NCI-H748 treated with DMSO at 0.1 percent for 48 hours (cell line): ENCODE measurements at places on chromosomes 5 and 9.
A peak's percentile ranks its signal among the peaks of the same experiment; 100 is the strongest.

GRCh38 chr5:153777681-153778581 is 260.8 kb downstream of the FAM114A2 start:
- peak; percentile 49 for DNase-seq

GRCh38 chr9:35574578-35575122 is 30.4 kb upstream of the TESK1 start:
- DNase-seq = no peak

- DNase-seq = no peak
These were observed 98.6 kb downstream of the SPOCK1 start for GRCh38 chr5:137400571-137400970.

DNA sequence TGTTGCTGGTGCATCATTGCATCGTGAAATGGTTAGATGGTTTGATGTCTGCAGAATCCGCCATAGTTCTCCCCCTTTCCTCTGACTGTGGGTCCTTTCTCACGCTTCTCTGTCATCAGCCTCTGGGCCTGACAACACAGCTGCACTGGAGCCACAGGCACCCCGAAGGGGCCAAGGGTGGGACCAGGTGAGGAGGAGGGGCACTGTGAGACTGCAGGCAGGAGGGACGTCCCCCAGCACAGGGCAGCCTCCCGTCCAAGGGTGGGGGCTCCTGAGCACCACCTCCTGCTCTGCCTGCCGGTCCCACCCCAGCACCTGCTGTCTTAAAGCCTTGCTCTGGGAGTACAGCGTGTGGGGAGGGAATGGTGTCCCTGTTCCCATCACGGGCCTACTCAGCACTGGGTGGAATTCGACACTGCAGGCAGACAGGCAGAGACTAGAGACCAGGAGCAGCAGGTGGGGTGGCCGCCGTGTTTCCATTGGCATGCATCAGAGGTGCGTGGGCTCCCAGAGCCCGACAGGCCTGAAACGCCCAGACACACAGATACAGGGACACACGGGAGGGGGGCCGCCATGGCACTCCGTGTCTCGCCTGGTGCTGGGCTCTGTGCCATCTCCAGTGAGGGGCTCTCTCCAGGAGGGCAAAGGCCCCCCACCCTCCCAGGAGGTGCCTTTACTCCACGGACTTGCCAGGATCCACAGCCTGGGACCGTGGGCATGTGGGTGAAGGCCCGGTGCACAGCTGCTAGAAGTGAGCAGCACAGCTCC is 15.0 kb downstream of the CACNA1B start:
- no peak for DNase-seq

- no peak for DNase-seq
These were observed 111.8 kb downstream of the EFNA5 start for GRCh38 chr5:107558823-107559375.

DNA sequence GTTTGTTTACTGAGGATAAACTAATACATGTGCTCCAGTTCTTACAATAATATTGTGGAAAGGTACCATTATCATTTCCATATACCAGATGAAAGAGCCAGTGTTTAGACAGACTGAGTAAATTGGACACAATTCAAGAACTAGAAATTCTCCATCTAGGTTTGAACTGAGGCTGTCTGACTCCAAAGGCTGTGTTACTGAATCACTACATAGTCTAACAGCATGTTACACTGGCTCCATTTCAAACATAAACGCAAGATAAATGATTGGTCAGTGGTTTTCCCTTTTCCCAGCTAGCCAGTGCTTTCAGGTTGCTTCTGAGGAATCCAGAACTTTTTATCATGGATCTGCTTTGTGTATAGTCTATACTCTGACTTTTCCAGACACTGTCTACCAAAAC is 8.1 kb downstream of the SPDL1 start:
- no peak for DNase-seq

- no peak for DNase-seq
These were observed 39.3 kb downstream of the UBE2D2 start for GRCh38 chr5:139600336-139600949.

- DNase-seq = no peak
These were observed 233.0 kb downstream of the CD180 start for GRCh38 chr5:66963559-66963971.

- DNase-seq = no peak
These were observed 654.3 kb downstream of the ANXA1 start for GRCh38 chr9:73805853-73806458.

DNA sequence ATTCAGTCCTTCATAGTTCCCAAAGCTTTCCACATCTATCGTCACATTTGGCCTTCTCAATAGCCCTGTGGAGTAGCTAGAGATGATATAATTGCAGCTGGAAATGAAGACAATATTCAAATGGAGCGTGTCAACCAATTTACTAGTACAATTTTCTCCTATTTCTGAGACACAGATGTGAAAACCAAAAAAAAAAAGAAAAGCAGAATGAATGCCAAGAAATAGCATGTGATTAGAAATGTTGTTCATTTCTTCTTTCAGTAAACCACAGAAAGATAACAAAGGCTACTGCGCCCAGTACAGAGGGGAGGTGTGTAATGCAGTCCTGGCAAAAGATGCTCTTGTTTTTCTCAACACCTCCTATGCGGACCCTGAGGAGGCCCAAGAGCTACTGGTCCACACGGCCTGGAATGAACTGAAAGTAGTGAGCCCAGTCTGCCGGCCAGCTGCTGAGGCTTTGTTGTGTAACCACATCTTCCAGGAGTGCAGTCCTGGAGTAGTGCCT is 99.0 kb downstream of the MUSK start:
- DNase-seq = no peak

GRCh38 chr9:71121275-71122021 is at the start of gene TRPM3:
Gene TRPM3 (minus strand): TSS chr9:71121621. CDS start chr9:71121354, 267 bp downstream.
- no peak for DNase-seq

- no peak for DNase-seq
These were observed 63.3 kb upstream of the RUSC2 start for GRCh38 chr9:35426627-35427026.

GRCh38 chr9:125561509-125562148 is 145.4 kb downstream of the MAPKAP1 start:
- no peak for DNase-seq

GRCh38 chr5:73030995-73031394 is 75.2 kb downstream of the FCHO2 start:
- no peak for DNase-seq

GRCh38 chr5:76766746-76767145 is 50.8 kb downstream of the F2R start:
- no peak for DNase-seq

DNA sequence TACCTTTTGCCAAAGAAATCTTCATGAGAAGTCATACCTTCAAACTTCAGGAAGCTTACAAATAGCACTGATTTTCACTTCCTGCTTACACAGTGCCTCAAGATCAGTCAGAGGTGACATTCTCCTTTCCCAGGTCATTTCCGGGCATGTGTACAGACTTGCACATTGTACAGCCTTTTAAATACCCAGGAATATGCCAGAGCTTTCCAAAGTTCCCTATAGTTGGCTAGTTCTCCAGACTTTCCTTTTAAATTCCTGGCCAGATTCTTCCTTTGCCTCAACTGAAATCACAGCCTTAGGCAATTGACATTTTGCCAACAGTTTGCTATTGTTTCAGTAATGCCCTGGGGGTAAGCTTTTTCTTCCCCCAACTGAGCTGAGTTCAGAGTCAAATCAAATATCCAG is 47.2 kb downstream of the RFX3 start:
- DNase-seq = no peak

GRCh38 chr9:86948074-86948929 is 996 bp upstream of the GAS1 start:
- DNase-seq = peak; percentile 46

DNA sequence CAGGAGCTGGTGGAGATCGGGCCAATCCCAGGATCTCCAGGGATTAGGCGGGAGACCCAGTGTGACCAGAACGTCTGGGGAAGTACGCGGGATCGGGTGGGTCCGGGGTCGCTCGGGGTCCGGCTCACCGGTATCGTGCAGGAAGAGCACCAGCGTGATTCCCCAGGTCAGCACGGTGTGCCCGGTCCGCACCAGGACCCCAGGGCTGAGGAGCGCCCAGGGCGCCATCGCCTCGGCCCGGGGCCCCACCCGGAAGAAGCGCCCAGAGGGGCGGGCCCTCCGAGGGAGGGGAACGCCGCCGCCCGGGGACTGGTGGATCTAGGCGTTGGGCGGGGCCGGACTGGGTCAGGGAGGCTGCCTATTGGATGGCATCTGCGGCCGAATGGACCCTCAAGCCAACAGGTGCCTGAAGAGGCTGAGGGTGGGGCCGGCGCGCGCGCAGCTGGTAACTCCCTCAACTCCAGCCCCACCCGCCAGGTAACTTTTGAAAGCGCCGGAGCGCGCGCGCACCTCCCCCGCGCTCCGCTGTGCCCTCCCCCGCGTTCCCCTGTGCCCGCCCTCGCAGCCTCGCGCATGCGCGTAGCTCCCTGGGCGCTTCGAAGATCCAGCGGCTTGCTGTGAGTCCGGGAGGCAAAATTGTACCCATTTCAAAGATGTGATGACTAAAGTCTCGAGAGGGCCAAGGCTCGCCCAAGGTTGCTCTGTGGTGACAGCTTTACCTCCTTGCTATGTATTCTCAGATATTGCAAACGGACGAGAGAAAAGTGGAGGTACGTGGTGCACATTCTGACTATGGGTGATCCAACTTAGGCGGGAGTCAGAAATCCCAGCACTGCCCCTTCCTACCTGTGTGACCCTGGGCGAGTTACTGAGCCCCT is at the start of gene ZDHHC12:
Gene ZDHHC12 (minus strand): TSS at position 262 of the 878 bp plus-strand sequence. CDS start 34 bp downstream, at position 228.
- DNase-seq = peak; percentile 96

GRCh38 chr9:90631964-90632363 is 10.7 kb downstream of the DIRAS2 start:
- DNase-seq = no peak

- no peak for DNase-seq
These were observed 124.9 kb downstream of the IRX2 start for GRCh38 chr5:2626572-2626971.

DNA sequence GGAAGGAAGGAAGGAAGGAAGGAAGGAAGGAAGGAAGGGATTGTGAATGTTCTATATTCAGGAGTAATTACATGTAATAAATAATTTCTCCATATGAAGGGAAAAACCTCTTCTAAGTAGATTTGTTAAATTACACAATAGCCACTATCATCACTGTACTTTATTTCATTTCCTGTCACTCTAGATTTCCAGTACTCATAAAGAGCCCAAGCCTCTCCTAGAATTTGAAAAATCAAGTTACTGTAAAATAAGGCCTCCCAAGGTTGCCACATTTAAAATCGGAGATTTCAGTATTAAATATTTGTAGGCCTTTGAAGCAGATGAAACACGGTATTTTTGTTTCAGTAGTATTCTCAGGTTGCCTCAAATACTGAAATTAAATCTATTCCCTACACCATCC is 499.0 kb downstream of the CDH10 start:
- no peak for DNase-seq

DNA sequence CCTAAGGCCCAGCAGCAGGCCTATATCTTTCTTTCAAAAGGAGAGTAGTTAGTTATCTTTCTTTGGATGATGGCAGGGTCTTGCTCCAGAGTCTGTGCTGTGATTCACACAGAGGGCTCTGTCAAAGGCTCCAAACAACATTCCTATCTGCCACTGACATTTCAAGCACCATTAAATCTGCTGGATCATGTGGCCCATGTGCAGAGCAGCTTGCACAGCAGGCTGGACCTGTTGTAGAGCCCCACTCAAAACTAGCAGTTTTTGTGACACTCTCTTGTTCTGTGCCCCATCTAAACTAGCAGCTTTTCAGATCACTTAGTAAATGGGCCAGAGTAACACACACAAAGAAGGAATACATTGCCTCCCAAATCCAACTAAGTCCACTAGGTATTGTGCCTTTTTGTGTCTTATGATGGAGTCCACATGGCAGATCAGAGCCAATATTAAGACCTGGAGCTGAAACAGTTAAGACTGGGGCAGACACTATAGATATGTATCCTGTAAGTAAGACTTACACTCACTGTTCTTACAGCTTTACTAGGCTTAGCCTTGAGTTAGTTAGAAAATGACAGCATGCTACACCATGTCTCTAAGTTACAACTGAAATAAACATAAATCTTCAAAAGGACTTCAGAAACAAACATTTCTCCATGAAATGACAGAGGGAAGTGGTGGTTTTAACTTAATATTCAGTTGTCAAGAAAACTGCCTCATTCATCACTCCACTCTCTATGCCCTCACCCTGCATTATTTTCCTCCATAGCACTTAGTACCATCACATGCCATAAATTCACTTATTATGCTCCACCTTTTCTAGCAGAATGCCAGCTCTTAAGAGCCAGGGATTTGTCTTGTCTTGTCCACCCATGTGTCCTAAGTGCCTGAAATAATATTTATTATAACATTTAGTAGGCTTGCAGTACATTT is 400.9 kb downstream of the RAB3C start:
- no peak for DNase-seq

DNA sequence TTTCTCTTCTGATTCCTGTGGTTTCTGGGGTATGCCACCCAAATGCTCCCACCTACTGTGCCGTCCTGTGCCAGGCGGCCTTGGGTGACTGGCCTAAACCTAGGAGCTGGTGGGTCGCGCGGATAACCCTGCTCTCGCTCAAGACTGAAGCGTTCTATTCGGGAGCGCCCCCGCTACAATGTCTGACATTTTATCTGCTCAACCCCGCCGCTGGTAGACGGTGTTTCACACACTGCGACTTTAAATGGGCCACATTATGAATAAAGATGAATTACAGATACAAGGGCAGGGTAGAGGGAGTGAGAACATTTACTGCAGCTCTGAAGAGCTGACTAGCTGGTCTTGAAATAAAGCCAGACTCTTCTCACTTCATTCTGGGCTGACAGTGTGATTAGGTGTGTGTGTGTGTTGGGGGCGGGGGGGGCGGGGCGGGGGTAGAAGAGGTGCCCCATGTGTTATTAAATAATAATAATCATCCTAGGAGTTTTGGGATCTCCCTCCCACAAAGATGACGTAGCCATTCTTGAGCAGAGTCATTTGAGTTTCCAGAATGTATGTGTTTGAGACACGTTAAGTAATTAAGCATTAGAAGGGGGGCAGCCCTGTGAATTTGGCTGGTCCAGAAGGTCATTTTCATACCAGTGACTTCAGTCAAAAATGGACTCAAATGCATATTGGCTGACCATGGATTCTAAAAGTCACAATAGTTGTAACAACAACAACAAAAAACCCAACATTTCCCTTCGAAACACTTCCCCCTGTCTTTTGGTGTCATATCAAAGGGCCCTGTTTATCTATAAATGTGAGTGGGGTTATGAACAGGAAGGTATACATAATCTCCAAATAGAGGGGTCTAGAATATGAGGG is 1.0 kb upstream of the PTCH1 start:
- no peak for DNase-seq

GRCh38 chr5:154308443-154309370 is 118.2 kb downstream of the GALNT10 start:
- no peak for DNase-seq

- no peak for DNase-seq
These were observed 5.4 kb upstream of the B4GALT1 start for GRCh38 chr9:33172256-33173238.

- no peak for DNase-seq
These were observed 7.9 kb downstream of the RACK1 start for GRCh38 chr5:181235689-181236366.

GRCh38 chr9:70983723-70984295 is 137.6 kb downstream of the TRPM3 start:
- no peak for DNase-seq

- DNase-seq = no peak
These were observed 1046.9 kb downstream of the CDH12 start for GRCh38 chr5:21806271-21806670.

GRCh38 chr5:142356349-142356715 is 31.5 kb upstream of the SPRY4 start:
- no peak for DNase-seq
